ENCODE measurements at places on chromosomes 12 and 14.

DNA sequence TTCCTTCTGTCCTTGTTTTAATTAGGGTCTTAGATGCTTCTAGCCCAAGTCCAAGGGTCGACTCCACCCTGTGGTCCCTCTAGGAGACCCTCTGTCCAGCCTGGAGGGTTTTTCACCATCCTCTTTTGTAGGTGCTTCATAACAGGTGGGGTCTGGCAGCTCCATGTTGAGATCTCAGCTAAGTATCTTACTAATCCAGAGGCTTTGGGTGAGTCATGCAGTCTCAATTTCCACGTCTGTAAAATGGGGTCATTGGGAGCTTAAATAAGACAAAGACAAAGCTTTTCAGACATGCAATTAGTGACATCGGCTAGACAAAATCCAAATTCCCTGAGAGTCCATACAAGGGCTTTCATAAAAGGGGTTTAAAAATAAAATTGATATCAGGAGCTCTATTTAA lies 3.2 kb downstream of the HSPB8 start:
- no peak for DNase-seq

DNA sequence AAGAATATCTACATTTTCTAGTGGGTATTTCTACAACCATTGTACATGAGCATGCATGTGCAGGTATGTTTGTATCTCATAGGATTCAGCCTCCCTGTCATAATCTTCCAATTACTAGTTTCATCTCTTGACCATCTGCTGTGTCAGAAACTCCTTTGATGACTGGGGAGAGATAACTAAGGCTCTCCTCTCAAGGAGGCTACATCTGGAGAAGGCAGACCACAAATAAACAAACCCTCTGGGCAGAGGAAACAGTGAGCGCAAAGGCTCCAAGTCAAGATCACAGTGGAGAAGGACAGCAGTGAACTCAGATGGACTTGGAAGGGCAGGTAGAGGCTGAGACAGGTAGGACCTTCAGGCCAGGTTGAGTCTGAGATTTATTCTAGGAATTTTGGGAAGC lies 166.4 kb downstream of the PELI2 start:
- no peak for DNase-seq

DNA sequence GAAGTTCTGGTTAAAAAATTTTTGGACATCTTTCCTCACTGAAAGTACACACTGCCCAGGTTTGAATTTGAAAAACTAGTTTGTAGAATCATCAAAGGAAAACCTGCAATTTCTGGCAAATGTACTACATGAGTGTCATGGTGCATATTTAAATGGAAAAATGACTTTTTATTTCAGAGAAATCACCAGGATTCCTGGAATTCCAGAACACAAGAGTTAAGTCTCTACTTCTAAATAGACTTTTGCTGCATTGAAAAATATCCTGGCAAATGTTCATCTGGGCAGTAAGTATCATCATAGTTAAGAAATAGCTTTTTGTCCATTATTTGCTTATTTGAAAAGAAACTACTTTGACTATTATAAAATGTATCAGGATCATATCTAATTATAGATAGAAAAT lies 275.1 kb downstream of the PRKD1 start:
- no peak for DNase-seq

DNA sequence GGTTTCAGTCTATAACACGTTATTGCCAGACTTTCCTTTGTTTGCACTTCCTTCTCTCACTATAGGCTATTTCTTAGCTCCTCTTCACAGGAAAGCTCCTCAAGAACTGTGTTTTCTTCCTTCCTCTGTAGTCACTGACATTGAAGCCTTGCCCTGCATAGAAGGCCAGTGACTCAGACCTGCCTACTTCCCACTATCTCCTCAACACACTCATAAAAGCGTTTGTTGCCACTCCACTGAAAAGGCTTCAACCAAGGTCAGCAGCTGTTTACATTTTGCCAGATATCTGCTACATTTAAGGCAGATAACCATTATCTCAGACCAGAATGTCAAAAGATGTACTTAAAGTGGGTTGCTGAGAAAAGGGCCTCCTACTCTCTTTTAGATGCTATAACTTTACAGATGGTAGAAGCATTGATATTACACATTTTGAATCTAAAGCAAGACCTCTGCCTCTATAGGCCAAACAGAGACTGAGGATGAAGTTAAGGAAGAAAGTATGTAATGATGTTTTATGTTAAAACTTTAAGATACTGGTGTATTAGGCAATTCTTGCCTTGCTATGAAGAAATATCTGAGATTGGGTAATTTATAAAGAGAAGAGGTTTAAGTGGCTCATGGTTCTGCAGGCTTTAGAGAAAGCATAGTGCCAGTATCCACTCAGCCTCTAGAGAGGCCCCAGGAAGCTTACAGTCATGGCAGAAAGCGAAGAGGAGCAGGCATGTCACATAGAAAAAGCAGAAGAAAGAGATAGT lies 233.3 kb upstream of the FLRT2 start:
- DNase-seq, result no peak

- peak; percentile 97 for DNase-seq
These were observed 15.7 kb upstream of the FIGNL2 start for GRCh38 chr12:51863933-51864832.

DNA sequence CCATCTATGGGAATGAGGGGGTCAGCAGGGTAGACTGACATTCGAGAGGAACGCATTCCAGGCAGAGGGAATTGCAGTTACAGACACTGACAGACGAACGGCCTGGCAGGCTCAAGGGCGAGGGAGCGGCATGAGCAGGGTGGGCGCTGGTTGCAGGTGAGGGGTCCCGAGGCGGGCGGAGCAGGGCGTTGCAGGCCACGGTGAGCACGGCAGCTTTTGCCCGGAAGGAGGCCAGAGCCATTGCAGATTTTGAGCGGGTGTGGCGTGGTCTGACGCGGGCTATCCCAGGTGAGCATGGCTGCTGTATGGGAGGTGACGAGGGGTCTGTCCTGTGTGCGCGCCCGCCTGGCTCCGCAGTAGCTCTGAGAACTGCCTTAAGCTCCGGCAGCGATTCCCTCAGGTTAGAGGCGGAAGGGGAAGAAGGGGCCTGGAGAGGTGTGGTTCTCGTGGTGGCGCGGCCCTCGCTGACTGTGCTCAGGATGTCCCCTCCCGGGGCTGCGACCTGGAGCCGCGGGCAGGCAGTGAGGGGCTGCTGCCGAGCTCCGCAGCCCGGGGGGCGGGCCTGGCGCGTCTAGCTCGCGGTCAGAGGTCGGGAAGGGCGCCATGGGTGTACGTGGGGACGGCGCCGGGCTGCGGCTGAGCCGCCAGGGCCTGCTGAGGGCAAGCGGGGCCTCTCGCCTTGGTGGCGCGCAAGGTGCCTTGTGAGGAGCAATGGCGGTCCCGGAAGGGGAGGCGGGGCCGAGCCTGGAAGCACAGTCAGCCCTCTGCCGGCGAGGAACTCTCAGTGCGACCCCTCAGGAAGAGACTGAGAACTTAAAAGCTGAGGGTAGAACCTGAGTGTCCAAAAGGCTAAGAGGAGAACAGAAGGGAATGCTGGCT lies 177.1 kb downstream of the CACNA1C start:
- peak; percentile 76 for DNase-seq

- DNase-seq, result peak; percentile 47
These were observed 3.0 kb upstream of the IFI27L2 start for GRCh38 chr14:94132285-94132887.

GRCh38 chr12:75505706-75506312 lies 5.6 kb downstream of the KRR1 start:
- DNase-seq, result no peak

- DNase-seq, result no peak
These were observed 26.1 kb upstream of the GZMB start for GRCh38 chr14:24659916-24660570.

- no peak for DNase-seq
These were observed 359.9 kb downstream of the AEBP2 start for GRCh38 chr12:19799216-19799615.

DNA sequence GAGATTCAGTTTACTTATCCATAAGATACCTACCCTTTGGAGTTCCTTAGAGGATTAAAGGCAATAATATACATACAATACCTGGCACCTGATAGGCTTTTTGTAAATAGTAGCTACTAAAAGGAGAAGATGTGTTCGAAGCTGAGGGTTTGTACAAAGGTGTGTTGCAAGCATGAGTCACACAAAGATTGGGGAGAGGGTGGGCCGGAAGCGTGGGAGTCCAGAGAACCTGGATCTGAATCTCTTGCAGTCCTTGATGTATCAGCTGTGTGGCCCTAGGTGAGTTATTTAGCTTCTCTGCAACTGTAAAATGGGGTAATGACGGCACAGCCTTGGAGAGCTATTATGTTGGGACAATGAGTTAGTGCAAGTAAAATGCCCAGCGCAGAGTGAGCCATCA lies 61.6 kb upstream of the PSMC1 start:
- no peak for DNase-seq

DNA sequence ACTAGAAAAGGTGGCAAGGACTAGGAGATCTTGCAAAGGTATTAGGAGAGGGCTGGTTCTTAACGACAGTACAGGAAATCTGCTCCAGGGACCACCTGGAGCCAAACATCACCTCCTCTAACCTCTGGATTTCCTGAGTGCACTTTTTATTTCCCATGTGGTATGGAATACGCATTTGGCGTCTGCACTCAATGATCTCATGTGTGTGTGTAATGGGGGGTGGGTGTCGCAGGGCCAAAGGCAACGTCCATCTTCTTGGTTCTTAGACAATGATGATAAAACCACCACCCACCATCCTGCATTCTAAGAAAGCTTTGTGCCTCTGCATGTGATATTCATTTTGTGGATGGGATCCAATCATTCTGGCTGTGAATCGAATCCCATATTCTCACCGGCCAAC lies 68.8 kb downstream of the CLMN start:
- no peak for DNase-seq

GRCh38 chr12:20368651-20369304 lies 441 bp downstream of the PDE3A start:
- DNase-seq, result peak; percentile 70

- no peak for DNase-seq
These were observed 282.1 kb downstream of the TMTC2 start for GRCh38 chr12:82968631-82969367.

- no peak for DNase-seq
These were observed 11.2 kb downstream of the MAP4K5 start for GRCh38 chr14:50520947-50521815.

DNA sequence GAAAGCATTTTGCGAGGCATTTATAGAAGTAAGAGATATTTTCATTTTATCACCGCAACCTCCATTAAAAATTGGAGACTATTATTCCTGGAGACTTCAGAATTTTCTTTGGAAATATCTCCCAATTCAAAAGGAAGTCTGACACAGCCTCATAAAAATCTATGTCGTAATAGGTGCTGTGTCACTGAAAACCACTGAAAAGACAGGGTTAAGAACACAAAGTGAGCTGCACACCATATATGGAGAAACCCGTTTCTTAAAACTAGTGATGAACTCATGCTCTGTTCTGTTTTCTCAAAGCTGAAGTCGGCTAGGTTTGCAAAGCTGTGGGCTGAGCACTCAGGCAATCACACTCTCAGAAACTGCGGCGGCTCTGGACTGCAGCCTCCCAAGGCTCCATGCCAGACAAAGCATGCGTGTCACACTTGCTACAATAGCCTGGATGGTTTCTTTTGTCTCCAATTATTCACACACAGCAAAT lies at the start of gene GLIPR1:
Gene GLIPR1 (plus strand): TSS at position 287 of the 481 bp plus-strand sequence. CDS start 126 bp downstream, at position 413.
- no peak for DNase-seq

GRCh38 chr14:57008534-57008933 lies 198.3 kb upstream of the OTX2 start:
- DNase-seq, result no peak

DNA sequence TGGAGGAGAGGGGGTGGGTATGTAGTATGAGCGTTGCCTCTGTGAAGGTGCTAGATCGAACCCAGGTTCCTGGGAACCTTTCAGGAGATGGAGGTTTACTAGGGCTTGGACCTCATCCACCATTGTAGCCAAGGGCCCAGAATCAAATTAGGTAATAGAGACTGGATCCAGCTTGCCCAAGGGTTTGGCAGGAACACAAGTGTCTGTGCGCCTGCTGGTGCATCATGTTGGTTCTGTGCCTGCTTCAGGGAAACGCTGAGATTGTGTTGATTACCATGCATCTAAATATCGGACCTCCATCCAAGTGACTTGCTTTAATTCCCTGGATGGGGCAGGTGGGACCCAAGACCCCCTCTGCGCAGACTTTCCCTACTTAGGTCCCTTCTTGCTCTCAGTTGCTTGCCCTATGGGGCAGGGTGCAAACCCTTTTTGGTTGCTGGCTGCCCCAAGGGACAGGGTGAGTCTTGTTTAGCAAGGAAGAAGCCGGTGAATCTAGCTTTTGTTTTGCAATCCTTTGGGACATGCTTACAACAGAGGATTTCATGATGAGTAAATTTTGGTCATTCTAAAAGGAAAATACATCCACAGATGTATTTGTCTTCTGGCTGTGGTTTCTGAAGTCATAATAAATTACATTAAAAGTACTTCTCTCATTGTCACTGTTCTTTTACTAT lies 189.8 kb upstream of the PRICKLE1 start:
- DNase-seq, result no peak

DNA sequence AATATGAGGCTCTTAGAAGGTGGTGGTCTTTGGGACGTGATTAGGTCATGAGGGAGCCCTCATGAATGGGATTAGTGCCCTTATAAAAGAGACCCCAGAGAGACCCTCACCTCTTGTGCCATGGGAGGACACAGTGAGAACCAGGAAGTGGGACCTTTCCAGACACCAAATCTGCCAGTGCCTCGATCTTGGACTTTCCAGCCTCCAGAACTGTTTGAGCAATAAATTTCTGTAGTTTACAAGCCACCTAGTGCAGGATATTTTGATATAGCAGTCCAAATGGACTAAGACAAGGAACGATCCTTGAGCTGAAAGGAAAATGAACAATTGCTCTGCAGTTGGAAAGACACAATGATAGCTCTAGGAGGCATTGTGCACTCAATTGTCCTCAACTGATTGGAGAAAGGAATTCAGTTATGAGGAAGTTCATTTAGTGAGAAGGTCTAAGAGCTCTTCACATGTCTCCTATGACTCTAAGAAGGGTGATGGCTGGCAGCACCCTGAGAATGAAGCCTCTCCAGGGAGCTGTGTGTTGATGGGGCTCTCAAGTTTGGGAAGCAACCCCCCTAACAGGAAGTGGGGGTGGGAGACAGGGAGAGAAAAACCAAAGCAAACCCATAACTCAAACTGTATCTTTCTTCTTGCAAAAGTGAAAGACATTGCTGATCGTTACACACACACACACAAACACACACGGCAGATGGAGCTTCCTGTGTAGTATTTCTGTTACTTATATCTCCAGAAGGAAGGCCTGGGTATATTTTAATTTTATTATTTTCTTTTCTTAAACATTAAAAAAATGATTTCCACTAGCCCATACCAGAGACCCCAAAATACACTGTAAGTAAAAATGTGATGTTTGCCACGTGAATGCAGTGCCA lies 21.0 kb downstream of the CHST11 start:
- no peak for DNase-seq

DNA sequence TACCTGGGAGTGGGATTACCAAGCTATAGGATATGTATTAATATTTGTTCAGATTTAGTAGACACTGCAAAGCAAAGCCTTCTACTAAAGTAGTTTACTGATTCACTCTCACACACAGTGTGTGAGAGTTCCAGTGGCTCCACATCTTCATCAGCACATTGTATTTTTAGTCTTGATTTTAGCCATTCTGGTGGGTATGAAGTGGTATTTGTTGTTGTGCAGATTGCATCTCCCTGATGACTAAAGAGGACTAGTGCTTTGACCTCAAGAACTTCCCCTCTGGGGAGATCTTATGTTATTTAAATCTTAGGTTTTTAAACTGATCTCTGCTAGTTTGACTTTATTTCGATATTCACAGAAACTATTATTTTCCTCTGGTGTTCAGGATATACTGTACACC lies 479.7 kb upstream of the RGS6 start:
- DNase-seq, result no peak

Data from H7 (cell line).